ENCODE measurements at places on chromosomes 3 and 15.

DNA sequence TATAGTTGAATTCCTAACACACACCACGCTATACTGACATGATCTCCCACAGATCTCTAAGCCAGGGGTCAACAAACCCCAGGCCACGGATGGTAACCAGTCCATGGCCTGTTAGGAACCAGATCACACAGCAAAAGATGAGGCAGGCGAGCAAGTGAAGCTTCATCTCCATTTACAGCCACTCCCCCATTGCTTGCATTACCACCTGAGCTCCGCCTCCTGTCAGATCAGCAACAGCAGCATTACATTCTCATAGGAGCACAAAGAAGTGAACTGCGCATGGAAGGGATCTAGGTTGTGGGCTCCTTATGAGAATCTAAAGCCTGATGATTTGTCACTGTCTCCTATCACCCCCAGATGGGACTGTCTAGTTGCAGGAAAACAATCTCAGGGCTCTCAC is 2.7 kb downstream of the PDCD7 start:
- no peak for DNase-seq

DNA sequence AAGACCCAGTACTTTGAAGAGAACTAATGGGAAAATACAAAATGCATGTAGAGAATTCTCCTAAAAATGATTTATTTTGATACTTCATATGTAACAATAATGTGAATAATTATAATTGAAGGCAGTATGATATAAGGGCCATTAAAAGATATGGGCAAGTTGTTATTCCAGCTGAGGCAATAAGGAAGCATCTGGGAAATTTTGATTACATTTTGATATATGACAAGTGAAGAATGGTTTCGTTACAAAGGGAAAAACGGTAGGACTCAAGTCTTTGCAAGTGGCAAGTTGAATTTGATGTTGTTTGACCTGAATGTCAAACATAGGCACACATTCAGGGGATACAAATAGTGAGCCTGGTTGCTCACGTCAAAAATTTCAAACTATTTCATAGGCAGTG is 137.9 kb upstream of the TP63 start:
- DNase-seq, result no peak

GRCh38 chr15:70608144-70608543 is 155.2 kb downstream of the UACA start:
- DNase-seq, result no peak

DNA sequence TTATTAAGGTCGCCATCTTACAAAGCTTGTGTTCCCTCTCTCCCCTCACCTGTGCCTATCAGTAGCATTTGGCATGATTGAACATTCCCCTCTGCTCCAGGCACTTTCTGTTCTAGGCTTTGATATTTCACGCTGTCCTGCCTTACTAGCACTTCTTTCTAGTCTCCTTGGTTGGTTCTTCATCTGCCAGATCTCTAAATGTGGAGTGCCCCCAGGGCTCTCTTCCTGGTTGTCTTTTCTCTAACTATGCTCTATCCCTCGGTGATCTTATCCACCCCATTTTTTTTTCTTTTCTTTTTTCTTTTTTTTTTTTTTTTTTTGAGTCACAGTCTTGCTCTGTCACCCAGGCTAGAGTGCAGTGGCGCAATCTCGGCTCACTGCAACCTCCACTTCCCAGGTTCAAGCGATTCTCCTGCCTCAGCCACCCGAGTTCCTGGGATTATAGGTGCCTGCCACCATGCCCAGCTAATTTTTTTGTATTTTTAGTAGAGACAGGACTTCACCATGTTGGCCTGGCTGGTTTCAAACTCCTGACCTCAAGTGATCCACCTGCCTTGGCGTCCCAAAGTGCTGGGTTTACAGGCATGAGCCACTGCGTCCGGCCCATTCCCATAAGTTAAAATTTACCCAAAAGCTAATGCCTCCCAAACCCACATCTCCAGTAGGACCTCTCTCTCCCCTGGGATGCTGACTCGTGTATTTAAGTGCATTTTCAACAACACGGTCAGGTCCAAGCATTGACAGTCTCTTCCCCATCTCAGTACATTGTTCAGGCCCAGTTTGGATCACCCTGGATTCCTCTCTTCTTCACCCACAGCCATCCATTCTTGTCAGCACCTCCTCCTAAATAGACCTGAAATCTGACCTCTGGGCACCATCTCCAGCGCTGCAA is 5.2 kb downstream of the NUSAP1 start:
- no peak for DNase-seq

DNA sequence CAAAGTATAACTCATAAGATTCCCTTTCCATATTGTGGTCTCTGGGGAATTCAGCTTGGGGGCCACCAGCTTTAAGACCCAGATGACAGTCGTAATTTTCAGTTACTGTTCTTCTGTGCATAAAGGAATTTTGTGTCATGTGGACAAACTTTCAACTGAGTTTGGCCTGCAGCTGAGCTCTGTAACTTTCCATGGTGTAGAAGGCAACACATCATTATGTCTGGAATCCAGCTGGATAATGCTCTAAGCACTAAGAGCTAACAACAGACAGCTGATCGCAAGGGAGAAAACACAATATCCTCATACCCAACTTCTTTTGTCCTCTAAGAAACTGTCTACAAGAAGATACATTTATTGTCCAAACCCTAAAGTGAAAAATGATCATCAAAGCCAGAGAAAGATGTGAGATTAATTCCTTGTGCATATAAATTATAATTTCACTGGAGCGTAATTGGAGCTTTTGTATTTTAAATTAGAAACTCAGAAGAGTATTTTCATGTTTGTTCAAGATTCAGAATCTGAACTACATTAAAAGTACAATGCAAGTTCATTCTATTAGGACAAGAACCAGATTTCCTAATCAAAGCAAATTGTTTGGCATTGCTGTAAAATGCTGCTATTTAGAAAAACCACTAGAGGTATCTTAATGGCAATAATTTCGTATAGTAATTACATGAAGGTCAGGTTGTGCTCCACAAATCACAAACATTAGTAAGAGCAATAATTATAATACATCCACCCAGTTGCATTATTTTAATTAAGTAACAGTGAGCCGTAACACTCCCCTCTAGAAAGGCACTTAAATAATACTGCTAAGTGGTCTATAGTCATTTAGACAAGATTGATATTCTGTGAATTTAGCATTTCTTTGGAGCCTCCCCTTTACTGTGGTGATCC is 218.8 kb downstream of the ATP8B4 start:
- no peak for DNase-seq

DNA sequence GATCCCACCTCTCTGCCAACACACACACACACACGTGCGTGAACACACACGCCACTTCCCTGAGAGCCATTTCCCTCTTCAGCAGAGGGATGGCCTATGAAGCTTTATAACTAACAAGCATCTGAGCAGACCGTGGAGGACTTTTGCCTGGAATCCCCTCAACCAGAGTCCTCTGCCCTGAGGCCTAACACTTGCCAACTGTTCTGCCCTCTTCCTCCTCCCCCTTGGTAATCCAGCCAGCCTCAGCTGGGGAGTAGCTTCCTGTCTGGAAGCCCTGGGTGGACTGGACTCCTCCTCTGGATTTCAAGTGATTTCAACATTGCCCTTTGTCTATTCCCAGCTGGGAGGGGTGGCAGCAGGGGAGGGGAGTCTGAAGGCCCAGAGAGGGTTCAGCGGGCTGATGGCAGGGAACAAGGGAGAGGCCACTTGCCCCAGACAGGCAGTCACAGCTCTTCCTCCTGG is 68.4 kb upstream of the HACD2 start:
- DNase-seq, result no peak

GRCh38 chr15:40743485-40743901 is 11.6 kb downstream of the RMDN3 start:
- no peak for DNase-seq

DNA sequence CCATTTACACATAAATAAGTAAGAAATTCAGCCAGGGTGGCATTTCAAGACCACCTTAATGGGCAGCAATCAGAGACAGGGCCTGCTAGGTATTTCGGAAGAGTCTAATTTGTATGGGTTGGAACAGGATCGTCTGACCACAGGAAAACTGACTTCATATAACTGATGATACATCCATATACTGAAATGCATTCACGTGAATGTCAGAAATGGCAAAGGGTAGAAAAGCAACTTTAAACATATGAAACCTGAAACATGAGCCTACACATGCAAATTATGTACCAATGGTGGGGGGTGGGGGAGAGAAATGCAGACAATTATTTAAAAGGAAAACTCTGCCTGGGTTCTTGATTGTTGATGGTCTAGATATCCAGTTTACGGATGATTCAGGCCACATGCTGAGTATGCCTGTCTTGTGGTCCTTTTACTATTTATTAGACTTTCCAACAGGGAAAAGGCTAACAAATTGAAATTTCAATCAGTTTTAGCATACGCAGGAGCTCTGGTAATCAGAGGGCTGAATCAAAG is 582.2 kb downstream of the FOXP1 start:
- no peak for DNase-seq

DNA sequence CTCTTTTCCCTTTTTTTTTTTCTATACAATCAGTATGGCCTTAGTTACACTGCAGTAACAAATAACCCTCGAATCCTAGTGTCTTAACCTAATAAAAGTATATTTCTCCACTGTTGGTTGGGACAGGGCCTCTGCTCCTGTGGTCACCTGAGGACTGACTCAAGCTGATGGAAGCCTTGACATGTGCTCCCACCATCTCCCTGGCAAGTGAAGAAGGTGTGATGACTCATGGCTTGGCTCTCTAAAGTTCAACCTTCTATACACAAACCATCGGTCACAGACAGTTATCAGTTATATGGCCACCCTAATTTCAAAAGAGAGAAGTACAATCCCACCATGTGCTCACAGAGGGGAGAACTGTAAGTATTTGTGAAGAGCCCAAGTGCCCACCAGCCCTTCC is 65.8 kb upstream of the CACNA2D3 start:
- DNase-seq, result no peak

- peak; percentile 38 for DNase-seq
Measured at GRCh38 chr15:51726302-51727073, 11.0 kb downstream of the LYSMD2 start.

DNA sequence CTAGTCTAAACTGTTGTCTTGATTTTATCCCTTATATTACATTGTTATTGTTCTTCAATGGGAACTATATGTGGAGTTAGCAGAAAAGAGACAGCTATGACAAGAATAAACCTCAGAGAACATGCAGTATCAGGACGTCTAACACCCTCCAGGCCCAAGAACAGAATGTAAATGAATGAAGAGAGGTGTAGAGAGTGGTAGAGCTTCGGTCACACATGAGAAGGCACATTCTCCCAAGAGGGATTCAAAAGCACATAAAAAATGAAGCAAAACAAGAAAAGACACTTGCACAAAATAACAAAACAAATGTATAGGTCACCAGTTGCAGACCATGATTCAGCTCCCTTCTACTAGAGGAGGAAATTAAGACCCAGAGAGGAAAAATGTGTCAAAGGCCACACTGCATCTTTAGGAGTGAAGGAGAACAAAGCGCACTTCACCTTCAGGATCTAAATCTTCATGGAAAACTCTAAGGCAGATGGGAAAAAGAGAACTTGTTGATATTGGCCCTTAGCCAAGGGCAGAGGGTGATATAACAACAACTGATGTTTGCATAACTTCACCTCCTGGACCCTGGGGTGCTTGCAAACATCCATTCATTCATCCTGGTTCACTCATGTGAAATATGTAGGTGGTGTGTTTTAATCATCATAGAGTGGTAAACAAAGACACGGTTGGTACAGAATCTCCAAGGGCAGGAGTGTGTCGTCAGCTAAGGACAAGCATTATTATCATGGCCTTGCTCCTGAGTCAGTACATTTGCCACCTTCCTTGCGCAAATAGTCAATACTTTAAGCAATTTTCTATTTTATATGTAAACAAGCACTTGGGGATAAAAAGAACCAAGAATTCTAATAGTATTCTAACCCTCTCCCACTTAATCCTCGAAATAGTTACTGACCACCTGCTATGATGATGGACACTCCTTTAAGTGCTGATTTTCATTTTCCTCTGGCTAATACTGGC is 8.8 kb downstream of the NEK10 start:
- DNase-seq, result peak; percentile 89

DNA sequence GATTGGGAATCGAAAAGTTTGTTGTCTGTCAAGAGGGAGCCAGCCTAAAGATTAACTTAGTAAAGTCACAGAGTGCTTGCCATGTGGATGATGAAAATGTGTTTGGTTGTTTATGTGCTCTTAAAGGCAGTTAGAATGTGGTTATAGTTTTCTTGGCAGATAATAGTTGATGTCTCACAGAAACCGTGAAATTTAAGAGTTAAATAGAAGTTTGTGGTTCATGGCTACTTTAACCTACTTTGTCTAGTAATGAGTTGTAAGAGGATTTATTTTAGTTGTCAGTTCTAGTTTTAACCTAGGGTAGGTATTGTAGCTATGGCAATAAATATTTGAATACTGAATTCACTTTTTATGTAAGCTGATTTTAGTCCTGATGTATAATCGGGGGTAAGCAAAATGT is 36.4 kb upstream of the EIF3J start:
- no peak for DNase-seq

DNA sequence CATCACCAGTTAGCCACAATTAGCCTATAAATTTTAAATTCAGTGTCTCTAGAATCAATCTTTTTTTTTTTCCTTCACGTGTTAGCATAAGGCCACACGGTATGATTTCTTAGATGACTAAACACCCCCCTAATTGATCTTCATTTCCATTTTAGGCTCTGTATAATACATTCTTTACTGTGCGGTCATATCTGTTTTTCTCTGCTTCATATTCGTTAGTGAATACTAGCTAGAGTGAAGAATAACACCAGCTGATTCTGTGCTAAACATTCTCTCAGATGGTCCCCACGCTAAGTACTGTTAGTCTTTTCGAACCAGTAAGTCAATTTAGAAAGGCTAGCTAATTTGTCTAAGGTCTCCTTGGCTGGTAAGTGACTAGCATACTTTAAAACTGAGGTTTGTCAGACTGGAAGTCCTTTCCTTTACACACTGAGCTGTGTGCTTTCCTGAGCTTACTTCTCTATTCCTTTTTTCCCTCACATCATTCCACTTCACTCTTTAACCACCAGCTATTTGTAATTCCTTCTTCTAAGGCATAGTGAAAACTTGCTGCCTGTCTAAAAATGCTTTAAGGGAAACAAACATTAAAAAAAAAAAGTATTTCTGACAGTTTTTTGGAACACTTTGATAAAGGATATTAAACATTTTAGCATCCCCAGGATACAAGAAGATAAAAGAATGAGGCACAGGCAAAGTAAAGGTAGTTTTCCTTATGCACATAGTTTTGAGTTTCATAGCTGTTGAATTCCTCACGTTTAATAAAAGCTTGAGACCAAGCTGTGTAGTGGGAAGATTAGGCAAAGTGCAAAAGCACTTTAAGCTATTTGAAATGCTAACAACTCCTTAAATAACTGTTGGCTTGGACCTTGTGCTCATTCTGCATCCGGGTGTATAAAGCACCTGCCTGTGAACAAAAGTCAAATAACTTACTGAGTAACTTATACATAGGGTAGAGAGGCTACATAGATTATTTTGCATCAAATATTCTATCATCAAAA is 17.1 kb downstream of the ZFAND6 start:
- DNase-seq, result no peak

- no peak for DNase-seq
Measured at GRCh38 chr3:99870712-99871111, 53.0 kb downstream of the CMSS1 start.

- no peak for DNase-seq
Measured at GRCh38 chr3:95311272-95311671, 1248.4 kb downstream of the NSUN3 start.
